ENCODE measurements at places on chromosomes 6 and 20.

- no peak for DNase-seq
Observed at GRCh38 chr6:151340219-151340978, 51.0 kb downstream of the ZBTB2 start.

DNA sequence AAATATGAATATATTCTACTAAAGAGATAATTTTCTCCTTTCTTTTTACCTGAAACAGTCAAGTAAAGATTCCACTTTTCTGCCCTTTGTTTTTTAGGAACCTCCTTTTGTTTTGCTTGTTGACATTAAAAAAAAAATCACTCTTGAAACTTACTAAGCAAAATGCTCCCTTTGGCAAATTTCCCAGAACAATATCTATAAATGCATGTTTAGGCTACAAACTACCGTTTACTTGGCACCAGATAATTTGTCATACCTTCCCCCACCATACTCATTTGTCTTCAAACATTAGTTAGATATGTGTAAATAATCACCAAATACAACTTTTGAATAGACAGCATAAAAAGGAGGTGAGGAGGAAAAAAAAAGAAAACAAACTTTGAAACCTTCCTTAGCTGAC, 604.7 kb downstream of the RFPL4B start:
- no peak for DNase-seq

DNA sequence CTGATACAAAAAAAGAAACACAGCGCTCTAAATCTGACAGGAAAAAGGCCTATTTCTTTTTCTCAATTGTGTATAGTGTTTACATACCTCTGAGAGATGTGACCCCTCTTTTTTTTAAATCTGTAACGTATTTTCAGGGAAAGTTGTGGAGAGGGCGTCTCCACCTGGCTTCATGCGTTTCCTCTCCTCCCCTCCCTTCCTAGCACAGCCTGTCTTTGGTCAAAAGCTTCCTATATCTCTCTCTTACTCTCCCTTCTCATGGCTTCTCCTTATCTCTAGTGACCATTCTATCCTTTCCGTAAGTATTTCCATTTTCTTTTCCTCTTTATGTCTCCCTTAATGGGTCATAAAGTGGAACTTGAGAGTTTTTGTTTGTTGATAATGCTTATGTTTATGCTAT, 458.9 kb downstream of the HACE1 start:
- DNase-seq, result no peak

DNA sequence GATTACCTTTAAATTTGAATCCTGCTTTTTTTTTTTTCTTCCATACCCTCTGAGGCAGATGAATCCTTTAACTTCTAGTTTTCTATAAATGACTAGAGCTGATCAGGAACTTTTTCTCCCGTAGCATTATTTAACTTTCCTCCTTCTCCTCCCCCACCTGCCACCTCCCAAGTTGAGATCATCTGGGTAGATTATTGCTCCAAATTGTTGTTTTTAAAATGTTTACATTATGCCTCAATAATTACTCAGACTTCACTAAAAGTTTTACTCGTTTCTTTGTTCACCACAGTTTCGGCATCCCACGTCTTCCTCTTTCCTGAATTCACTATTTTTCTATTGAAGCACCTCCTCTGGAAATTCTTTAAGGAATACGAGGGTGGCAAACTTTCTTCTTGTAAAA, 16.6 kb upstream of the SCUBE3 start:
- no peak for DNase-seq

- no peak for DNase-seq
Observed at GRCh38 chr6:136410201-136411024, 120.8 kb upstream of the BCLAF1 start.

- DNase-seq, result no peak
Observed at GRCh38 chr20:49544535-49544934, 23.4 kb downstream of the PTGIS start.

DNA sequence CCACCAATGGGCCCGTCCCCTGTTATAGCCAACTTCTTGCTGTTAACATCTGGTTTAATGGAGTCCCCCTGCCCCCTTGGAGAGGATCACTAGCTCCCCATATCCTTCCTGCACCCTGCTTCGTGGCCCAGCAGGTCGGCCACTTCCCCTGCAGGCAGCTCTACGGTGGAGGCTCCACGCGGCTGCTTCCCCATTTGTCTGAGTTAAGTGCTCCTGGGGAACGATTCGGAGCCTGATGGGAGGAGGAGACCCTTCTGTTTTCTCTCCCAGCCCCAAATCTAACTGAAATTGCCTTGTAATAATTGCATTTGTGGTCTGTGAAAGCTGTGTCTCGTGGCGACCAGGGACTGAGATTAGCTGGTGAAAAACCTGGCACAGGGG, 74.6 kb downstream of the SULF2 start:
- DNase-seq, result no peak

DNA sequence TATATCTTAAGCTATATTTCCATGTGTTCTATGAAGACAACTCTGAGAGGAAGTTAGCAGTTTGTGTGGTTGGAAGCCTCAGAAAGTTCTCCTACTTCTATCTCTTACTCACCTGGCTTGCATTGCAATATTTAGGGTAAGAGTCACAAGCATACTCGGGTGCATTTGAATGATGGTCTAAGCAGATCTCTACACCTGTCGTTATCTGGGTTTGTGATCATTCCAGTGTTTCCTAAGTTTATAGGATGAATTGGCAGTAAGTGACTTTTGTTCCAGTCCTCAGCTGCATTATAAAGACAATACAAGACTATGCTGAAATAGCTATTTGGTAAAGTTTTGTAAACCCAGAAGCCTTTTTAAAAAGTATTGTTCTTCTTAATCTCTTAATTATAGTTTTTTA, 36.9 kb downstream of the CBFA2T2 start:
- no peak for DNase-seq

GRCh38 chr20:34720266-34720665, 16.1 kb downstream of the TP53INP2 start:
- no peak for DNase-seq

DNA sequence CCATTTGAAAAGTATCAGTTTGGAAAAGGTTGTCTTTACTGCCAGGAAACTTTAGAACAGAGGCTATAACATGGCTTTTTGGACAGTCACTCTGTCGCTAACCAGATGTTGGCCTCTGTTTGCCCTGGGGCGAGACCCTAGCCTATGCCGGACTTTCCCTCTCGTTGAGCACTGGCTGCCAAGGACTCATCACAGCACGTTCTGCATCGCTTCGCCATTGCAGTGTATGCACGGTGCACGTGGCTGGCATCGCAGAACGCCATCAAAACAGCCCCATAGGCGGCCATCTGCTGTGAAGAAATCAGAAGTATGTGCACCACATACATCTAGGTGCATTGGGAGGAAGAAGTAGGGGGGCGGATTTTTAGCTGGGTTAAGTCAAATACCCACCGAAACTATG, 156.4 kb downstream of the EYA2 start:
- DNase-seq, result no peak

DNA sequence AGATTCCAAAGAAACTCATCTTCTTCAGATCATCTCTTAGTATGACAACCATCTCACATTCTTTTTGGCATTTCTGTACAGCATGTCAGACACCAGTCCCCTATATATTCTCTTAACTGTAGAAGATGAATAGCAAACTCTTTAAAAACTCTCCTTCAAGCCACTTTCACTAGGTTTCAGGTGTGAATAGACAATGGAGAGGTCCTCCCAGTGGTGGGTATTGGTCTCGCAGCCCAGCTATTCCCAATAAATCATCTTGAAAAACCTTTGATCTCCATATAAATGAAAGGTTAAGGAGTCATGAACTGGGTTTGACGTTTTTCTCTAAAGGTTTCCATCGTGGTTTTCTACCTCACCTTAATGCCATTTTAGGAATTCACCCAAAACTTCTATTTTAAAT, 180.0 kb downstream of the GJA1 start:
- DNase-seq, result no peak

DNA sequence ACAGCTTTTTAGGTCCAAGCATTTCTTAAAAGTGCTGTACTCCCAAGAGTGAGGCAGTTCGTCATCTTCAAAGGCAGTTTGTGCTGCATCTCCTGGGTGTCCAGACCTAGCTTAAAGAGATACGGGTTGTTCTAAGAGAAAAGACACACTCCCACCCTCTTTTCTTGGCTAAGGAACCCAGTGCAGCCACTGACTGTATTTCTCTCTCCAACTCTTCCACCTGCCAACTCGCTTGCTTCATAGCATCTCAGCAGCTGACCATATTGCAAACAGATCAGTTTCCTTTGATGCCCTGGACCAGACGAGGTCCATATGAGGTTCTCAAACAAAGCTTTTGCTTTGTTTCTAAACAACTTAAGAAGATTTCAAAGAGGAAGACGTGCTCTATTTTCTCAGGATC, 101.1 kb downstream of the ISM1 start:
- no peak for DNase-seq

GRCh38 chr6:143271024-143271423, 179.5 kb downstream of the ADAT2 start:
- peak; percentile 7 for DNase-seq

DNA sequence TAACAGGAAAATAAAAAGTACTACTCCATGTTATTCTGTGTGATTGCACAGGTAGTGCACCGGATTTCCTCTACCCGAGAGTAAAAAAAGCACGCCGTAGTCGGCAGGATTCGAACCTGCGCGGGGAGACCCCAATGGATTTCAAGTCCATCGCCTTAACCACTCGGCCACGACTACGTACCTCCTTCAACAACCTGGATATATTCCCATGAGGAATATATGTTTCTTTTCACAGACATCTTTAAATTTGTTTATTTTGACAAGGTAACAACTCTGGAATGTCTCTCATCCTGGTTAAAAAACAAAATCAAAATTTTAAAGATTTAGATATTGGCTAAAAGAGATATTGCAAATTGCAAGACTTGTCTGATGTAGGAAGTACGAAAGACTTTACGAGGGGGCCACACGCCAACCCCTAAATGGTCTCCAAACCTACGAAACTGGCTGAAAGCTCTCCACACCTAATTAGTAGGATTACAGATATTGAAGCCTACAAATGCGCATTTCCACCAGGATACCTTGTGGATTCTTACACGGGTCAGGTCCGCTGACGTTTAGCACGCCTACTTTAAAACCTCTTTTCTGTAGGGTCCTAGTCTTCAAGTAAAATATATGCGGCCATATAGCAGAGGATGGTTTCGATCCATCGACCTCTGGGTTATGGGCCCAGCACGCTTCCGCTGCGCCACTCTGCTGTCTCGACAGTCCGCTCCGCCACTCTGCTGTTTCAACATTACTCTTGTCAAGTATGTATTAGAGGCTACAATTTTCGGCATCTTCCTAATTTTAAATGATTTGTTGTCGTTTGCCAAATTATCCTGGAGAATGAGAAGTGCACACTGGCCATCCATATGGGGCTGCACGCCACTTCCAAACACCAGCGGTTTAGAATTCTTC, 52.2 kb upstream of the BTN3A2 start:
- DNase-seq, result peak; percentile 79

DNA sequence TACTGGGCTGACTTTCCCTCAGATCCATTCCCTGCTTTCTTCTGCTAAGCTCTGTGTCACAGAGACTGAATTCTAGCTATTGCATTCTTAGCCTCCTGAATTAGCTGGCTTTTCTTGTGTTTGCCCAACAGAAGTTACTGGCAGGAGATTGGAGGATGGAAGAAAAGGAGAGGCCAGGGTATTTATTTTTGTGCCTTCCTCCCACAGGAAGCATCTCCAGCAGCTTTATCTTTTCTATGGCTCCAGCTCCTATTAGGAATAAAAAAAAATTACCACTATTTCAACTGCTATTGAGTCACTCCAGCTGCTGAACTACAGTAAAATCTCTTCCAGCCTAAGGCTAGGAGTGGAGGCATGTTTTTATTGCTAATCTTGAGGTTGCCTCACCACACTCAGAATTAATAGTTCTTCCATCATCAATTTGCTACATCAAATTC, 492.4 kb downstream of the RFPL4B start:
- no peak for DNase-seq

- DNase-seq, result no peak
Observed at GRCh38 chr6:67933278-67933677, 701.8 kb upstream of the ADGRB3 start.

DNA sequence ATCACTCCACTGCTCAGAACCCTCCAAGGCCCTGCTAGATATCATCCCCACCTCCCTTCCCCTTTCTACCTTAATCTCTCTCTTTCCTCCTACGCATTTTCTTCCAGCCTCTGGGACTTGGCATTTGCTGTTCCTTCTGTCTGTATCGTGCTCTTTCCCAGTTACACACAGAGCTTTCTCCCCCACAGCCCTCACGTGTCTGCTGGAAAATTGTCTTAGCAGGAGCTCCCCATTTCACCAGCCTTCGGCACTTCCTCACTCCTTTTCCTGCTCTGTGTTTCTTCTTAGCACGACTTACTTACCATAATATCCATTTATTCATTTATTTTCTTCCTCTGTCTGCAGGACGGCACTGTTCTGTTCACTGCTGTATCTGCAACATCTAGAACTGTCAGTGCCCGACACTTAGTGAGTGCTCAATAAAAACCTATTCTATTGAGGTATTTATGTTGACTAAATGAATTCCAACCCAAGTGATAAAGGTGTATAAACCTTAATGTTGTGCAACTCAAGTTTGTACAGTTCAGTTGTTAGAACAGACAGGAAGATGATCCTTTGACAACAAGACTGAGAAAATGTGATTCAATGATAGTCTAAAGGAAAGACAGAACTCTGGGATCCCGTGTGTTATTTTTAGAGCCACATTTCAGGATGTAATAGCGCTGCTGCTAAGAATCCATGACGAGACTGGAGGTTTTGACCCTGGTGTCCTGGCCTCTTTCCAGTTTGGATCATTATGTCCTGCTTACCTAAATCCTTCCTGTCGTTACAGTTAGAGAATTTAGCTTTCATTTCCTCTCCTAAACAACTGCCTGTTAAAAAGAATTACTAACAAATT, 170.1 kb upstream of the LAMP5 start:
- no peak for DNase-seq

- no peak for DNase-seq
Observed at GRCh38 chr20:35173576-35174192, 1.8 kb downstream of the PROCR start.

GRCh38 chr20:57682184-57683101, 27.4 kb downstream of the PMEPA1 start:
- DNase-seq, result no peak

- no peak for DNase-seq
Observed at GRCh38 chr20:39090906-39091305, 128.8 kb downstream of the DHX35 start.

DNA sequence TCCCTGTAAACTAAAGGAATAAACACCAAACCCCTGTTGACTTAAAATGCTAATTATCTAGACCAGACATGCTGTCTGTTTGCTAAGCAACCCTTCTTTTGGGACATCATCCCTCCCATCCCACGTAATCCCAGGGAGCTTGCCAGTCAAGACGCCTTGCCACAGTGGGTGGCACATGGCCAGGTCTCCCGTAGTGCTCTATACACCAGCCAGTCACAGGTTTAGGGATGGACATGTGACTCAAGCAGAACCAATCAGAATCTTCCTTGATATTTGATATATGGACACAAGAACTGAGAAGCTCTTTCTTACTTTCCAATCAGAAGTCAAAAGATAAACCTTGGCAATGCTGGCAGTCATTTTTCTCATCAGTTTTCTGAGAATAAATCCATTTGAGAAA, 60.0 kb downstream of the CNKSR3 start:
- no peak for DNase-seq

DNA sequence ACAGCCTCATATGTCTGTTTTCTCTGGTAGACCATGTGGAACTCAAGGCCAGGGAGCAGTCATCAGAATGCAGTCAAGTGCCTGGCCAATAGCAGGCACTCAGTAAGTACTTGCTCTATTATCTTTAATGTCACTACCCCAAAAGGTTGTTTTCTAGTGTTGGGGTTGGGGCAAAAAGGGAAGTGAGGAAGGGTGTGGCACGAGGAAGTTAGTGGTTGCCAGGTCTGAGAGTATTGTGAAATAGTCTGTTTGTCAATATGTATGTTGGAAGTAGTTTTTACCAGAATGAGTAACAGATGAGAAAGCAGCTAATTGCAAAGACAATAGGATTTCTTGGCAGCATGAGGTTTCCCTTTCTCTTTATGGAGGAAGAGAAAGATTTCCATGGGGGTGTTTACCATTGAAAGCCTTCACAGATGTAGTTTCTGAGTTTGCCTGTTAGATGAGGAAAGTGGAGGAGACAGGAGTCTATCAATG, 59.5 kb upstream of the ARMH2 start:
- DNase-seq, result no peak
